ENCODE measurements at places on chromosomes 3 and 15. TPM values are rescaled to one million over a fixed set of nuclear protein-coding genes. Genes with fewer than 3 reads are reported as not detected.

DNA sequence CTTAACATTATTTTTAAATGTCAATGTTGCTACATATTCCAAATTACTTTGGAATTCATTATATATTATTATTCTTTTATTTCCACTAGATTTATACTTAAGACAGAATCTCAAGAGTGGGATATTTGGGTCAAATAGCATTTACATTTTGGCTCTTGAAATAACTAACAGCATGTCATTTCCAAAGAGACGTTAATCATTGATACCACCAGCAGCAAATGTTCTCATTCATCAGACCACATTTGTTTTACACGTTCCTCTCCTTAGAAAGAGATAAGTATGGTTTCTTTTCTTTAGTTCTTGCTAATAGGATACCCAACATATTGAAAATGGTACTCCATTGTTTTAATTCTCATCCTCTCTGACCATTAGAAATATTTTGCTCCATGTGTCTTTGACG lies 229.8 kb downstream of the LPP start:
- DNase-seq: no peak

DNA sequence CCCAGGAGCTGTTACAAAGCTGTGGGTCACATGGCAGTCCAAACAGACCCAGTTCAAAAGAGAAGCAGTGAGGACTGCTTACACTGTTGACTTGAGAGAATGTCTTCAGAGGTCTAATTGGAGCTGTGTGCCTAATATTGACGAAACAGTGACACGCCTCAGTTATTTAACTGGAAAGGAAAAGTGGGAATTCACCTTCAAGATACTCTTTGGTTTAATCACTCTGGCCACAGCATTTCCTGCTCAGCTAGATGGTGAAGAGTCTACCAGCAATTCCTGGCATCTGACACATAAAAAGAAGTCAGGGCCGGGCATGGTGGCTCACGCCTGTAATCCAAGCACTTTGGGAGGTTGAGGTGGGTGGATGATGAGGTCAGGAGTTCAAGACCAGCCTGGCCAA lies 326.4 kb downstream of the SV2B start:
- no peak for DNase-seq

Gene IL12A
- total RNA-seq: 0.54 TPM

- no peak for DNase-seq
Observed at GRCh38 chr3:8490079-8490552, 11.5 kb upstream of the LMCD1 start.

GRCh38 chr3:60610441-60611112 lies 640.7 kb downstream of the FHIT start:
- no peak for DNase-seq

Gene PARP15
- total RNA-seq: not detected

- no peak for DNase-seq
Observed at GRCh38 chr3:107035176-107035575, 342.1 kb upstream of the CCDC54 start.

GRCh38 chr3:139267300-139268246 lies 76.2 kb upstream of the MRPS22 start:
- no peak for DNase-seq

DNA sequence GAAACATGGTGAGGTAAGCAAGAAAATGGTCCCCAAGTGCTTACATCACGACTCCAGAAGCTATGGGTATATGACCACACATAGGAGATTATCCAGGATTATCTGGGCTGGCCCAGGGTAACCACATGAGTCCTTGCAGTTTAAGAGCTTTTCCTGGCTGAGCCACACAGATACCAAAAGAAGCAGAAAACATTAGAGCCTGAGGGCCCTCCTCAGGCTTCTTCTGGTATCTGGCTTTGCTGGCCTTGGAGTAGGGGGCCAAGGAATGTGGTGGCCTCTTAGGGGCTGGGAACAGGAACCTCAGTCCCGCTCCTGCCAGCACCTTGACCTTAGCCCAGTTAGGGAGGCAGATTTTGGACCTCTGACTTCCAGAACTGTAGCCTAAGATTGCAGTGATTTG lies 259.1 kb downstream of the KCNMB2 start:
- DNase-seq: no peak

GRCh38 chr15:40823572-40824343 lies 4.8 kb downstream of the PPP1R14D start:
- DNase-seq: no peak

DNA sequence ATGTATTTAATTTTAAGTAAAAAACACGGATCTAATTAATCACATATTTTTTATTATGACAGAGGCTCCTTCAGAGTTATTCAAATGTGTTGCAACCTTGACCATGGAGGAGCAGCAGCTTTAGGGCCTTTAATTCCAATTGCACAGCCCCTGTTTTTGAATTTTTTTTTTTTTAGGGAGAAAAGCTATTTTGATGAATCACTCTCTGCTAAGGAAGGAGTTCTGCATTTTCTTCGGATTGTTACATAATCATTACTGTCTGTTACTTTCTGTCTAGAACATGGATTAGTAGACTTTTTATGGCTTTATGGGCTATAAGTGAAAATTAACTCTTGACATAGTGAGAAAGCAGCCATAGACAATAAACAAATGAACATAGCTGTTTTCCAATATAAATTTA lies 90.8 kb downstream of the MCTP2 start:
- DNase-seq: no peak

GRCh38 chr3:24522146-24522579 lies 27.5 kb upstream of the THRB start:
- peak; percentile 21 for DNase-seq

DNA sequence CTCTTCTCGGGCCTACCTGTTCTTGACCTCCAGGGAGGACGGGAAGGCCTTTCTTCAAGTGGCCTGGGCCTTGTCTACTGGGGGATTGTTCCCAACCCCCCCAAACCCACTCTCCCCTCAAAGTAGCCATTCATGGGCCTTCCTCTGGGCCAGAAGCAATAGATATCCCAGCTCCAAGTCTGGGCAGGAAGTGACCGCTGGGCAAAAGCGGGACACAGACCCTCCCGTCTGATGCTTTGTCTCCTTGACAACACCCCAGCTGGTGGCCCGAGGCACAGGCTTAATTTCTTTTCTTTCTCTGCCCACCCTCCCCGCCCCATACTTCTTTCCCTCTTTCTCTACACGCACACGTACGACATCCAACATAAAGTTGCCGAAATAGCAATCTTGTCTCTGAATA lies 41.4 kb upstream of the FEZF2 start:
- peak; percentile 41 for DNase-seq

Gene ERICH6
- 0.40 TPM for total RNA-seq

GRCh38 chr3:107241217-107241616 lies 136.0 kb upstream of the CCDC54 start:
- DNase-seq: no peak

Gene CEP19
- 6.3 TPM for total RNA-seq

DNA sequence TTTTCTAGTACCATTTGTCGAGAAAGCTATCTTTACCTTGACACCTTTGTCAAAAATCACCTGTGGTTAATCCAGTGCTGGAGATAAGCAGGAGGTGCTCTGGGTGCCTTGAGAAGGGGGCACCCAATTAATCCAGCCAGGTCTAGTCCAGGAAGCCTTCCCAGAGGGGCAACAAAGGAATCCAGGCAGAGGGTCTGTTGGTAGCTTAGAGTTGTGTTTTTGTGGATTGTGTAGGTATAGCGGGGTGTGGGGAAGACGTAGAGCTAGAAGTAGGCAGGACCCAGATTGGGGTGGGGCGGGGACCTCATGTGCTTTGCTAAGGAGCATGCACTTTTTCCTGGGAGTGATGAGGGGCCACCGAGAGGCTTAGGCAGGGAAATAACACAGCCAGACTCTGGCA lies 6.0 kb upstream of the PIGZ start:
- DNase-seq: no peak

Gene ADAMTS7
- total RNA-seq: 62.9 TPM

GRCh38 chr3:194296454-194297263 lies 54.5 kb downstream of the CPN2 start:
- peak; percentile 78 for DNase-seq

DNA sequence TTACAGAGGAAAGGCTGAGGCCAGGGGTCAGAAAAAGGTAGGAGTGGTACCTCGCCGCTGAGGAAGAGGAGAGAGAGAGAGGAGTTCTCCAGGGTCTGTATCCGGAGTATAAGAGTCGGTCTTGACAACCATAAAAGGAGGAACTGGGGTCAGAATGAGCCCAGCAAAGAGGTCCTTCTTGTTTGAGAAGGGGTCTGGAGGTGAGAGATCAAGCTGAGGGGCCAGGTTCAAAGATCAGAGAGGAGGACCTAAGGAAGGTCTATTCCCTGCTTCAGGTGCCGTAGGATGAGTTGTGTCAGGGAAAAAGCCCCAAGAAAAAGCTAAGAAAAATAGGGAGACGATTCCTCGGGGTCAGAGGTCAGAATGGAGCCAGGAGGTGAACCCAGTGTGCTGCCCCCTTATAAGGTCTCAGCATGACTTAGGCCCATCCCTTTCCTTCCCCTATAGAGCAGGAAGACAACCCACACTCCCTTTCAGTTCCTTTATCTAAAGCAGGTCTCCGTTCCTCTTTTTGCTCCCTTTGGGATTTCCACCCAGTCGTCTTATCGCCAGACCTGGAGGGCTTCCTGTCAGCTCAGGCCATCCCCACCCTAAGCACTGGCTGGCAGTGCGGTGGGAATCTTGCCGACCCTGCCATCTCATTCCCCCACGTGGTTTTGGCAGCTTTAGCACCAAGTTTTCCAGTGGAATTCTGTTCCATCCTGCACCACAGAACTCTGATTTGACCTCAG lies 651 bp downstream of the MTMR14 start:
- no peak for DNase-seq

DNA sequence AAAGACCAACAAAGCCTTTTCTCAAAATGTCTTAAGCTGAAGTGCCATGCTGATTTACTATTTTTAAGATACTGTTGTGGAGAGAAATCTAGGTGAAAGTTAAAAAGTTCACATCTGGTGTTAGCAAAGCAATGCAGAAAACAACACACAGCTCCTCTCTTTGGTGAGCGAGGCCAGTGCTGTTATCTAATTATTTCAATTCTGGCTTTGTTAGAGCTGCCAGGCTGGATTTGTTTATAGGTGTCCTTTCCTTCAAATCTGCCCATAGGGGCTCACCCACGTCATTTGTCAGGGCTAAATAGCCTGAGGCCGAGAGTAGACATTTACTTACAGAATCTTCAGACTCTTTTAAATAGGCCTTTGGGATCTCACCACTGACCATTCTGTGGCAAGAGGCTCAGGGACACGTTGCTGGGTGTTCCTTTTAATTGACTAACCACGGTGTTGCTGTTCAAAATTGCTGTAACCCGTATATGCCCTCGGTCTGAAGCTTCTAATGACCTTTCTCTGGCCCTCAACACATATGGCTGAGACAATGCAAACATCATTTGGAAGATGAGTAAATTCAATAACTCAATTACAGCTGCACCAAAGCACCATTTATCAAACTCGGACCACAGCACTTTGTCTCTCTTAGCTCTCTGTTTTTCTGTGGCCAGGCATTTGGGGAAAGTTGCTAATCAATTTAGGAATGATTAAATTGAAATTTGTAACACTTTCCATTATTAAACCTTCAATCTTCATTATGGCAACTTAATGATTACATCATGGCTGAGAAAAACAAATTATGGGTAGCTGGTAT lies 152.6 kb downstream of the PDZRN3 start:
- no peak for DNase-seq

DNA sequence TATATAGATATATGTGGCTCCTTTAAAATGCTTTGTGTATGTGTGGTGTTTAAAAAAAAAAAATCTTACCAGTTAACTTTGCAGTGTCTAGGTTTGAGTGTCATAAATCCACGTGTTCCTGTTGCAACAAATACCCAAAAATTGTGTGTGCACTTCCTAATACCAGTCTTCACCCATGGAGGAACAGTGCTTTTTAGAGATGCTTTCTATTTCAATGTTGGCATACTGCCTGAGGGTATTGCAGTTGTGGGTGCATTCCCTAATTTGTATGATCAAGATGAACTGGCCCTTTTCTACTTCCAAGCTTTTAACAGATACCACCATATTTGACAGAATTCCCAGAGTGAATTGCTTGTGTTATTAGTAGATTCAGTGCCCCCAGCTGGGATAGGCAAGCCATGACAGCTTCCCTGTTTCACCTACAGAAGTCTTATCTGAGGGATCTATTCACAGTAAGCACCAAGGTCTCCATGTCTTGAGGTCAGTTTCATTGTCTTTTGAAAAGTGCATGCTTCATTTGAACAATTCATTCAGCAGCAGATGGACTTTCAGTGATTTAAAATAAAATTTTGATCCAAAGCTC lies 68.9 kb upstream of the GOLGA6B start:
- no peak for DNase-seq

Gene NXPE3
- 25.7 TPM for total RNA-seq

Gene SLC28A2
- not detected for total RNA-seq

GRCh38 chr15:43488790-43489189 lies 4.2 kb downstream of the TP53BP1 start:
- no peak for DNase-seq

- no peak for DNase-seq
Observed at GRCh38 chr3:140530131-140530530, 147.7 kb upstream of the TRIM42 start.

GRCh38 chr3:172856795-172857742 lies 106.5 kb downstream of the ECT2 start:
- no peak for DNase-seq

GRCh38 chr3:12627370-12627769 lies 36.5 kb downstream of the RAF1 start:
- DNase-seq: no peak

GRCh38 chr3:82132210-82133069 lies 371.0 kb upstream of the GBE1 start:
- no peak for DNase-seq

Gene PCBP4
- total RNA-seq: 235 TPM

DNA sequence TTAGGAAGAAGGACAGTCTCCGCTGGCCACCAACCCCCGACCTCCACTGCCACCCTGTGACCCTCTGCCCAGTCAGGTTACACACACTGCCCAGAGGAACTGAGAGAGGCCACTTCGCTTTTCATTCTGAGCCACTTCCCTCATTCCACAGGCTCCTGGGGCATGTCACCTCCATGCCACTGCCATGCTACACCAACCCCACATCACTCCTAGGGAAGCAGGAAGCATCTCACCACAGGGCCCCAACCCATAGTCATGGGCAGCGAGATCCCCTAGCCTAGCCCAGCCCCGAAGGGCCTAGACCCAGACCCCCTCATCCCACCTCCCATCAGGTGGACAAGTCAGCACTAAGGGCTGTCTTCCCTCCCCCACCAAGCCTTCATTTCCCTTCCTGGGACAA lies 1.4 kb downstream of the PLCB2 start:
- no peak for DNase-seq

- DNase-seq: no peak
Observed at GRCh38 chr3:67853520-67853919, 199.1 kb upstream of the SUCLG2 start.
